Fibroblast of lung (primary cell): ENCODE measurements at places on chromosomes 7 and 10.

GRCh38 chr10:126101736-126102135, 205.4 kb downstream of the FANK1 start:
- no peak for DNase-seq

DNA sequence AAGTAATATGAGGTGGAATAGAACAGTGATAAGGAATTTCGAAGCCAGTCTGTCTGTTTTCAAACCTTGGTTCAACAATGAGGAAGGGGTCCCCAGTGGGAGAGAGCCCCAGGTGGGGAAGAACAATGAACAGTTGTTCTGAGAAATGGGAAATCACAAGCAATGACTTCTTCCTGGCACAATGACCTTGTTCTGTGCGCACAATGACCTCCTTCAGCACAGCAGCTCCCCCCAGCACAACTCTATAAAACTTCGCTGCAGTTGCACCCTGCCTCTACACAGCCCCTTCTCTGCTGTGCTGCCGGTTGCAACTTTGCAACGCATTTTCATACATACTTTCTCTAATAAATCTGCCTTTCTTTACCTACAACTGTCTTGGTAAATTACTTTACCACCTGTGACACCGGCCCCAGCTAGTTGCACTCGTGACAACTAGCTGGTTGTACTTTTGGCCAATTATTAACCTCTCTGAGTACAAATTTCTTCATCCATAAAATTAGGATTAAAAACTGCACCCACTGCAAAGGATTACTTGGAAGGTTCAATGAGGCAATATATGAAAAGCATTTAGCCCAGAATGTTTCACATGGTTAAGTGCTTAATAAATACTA, 40.5 kb downstream of the ASB4 start:
- no peak for DNase-seq

- no peak for DNase-seq
Observed at GRCh38 chr7:31970501-31970900, 99.7 kb downstream of the PDE1C start.

- DNase-seq, result no peak
Observed at GRCh38 chr7:7966141-7966734, 2.4 kb upstream of the GLCCI1 start.

DNA sequence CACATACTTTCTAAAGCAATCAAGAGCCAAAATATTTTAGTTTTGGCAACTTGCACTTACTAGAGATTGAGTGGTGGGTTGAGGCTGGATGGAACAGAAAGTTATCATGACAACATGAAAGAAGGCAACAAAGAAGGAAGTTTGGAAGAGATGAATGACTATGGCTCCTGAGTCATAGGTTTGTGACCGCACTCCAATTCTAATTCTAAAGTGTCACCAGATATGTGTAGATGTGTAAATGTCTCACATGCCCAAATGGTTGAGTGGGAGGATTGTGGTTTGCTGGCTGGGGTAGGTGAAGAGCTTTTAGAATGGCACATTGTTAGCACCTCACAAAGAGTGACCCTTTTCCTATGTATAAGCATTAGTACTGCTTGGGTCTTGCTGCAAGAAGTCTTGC, 20.2 kb downstream of the TAS2R16 start:
- DNase-seq, result no peak

DNA sequence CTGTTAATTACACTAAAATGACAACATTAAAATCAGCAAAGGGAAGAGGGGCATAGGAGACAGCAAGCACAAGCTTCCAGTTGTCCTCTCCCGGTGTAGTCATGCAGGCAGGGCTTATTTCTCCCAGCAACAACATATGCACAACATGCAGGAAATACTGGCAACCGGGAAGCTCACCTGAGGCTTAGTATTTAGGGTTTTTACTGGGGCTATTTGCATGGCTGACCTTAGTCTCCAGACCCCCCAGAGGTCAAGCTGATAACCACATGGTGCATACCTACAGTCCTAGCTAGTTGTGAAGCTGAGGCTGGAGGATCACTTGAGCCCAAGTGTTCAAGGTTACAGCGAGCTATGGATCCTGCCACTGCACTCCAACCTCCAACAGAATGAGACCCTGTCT, 12.8 kb upstream of the JMJD1C start:
- DNase-seq, result no peak

DNA sequence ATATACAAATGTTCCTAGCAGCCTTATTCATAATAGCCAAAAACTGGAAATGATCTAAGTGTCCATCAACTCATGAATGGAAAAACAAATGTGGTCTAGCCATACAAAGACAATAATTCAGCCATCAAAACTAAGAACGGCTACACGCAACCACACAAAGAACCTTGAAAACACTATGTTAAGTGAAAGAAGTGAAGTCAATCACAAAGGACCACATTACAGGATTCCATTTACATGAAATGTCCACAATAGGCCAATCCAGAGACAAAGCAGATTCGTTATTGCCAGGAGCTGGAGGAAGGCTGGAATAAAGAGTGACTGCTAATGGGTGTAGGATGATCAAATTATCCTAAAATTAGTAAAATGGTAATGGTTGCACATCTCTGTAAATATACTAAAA, 21.1 kb downstream of the MKRN1 start:
- DNase-seq, result no peak
